ENCODE measurements at places on chromosomes 2 and 18.
A peak's percentile ranks its signal among the peaks of the same experiment; 100 is the strongest.

- no peak for DNase-seq
Measured at GRCh38 chr2:12923907-12924610, 207.3 kb downstream of the TRIB2 start.

- DNase-seq, result peak; percentile 2
Measured at GRCh38 chr18:48222118-48222517, 187.1 kb downstream of the ZBTB7C start.

DNA sequence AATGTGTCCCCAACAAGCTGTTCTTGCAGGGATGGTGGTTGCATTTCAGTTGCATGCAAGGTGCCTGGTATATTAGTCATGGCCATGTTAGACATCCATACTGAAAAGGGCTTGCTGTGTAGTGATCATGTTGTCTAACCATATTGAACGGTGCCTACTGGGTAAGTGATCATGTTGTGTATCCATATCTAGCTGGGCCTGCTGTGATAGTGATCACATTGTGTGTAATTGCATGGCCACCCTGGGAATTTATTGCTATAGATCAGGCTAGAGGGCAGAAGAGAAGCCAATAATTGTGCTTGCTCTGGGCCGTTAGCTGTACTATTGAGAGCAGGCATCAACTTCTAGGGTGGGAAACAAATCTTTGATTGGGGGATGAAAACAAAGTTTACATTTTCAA, 9.8 kb upstream of the EPC2 start:
- DNase-seq, result no peak

- no peak for DNase-seq
Measured at GRCh38 chr2:67858886-67859285, 203.9 kb downstream of the C1D start.

DNA sequence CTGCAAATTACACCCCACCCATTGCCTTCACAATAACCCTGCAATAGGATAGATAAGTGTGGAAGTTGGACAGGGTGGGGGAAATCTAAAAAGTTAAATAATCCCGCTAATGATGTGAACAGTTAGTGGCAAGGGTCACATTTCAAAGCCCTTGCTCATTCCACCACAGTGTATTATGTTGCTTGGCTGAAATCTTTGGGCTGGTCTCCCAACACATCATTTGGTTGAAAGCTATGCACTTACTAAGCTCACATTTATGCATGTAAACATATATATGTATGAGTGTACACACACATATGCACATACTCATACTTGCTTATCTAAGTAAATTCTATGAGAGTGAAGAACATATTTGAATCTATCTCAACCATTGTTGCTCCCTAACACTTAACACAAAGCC, 197.8 kb downstream of the RDH14 start:
- DNase-seq, result no peak

DNA sequence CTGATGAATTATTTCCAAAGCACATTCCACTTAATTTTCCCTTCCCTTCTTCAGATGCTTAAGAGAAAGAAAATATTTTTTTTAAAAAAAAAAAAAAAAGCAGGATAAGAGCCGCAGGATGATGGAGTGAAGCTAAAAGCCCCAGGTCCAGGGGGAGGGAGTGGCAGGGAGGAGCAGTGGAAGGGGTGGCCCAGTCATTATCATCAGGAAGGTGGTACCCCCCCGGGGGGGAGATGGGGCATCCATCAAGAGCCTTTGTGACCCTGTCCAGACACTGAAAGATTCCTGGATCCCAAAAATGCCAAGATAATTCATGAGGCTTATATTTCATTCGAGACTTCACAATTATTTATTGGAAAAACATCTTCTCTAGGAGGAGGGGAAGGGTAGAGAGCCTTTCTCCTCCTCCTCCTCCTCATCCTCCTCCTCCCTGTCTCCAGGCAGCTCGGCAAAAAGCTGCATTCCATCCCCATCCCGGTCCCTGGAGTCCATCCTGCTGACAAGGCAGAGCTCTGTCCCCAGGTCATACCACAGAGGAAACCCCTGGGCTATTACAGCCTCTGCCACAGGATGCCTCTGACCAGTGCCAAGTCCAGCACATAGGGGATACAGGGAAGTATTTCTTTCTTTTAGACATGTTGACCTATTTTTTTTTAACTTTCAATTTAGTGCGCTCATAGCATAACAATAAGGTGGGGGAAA, 125.3 kb downstream of the TWIST2 start:
- no peak for DNase-seq

DNA sequence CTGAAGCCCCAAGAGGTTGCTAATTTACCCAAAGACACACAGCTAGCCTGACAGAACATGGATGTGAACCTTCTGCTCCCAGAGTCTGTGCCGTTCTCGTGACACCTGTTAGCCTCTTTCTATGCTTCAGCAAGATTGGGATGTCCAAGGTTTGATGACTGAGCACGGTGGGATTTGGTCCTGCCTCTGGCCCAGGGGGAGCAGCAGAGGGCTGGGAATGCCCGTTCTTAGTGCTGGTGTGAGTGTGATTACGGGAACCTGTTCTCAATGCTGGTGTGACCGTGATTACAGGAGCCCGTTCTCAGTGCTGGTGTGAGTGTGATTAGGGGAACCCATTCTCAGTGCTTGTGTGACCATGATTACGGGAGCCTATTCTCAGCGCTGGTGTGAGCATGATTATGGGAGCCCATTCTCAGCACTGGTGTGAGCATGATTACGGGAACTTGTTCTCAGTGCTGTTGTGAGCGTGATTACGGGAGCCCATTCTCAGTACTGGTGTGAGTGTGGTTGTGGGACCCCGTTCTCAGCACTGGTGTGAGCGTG, 67.3 kb upstream of the SNTG2 start:
- DNase-seq, result no peak

DNA sequence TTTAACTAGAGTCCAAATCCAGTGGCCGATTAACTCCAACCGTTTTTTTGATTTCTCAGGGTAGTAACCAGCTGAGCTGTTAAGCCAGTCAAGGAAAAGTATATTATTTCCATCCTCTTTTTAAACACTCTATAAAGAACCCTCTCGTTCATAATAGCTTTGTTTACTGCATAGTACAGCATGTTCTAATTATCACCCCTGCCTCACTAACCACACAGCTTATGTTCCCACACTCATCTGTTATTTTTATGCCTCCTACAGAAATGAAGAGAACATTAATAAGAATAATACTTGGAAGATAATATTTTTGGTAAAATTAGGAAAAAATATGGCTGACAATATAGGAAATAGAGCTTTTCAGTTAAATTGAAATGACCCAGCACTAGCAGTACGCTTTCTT, 2132.8 kb upstream of the CELF4 start:
- no peak for DNase-seq

GRCh38 chr2:230418341-230419016, 2.5 kb downstream of the SP100 start:
- no peak for DNase-seq

DNA sequence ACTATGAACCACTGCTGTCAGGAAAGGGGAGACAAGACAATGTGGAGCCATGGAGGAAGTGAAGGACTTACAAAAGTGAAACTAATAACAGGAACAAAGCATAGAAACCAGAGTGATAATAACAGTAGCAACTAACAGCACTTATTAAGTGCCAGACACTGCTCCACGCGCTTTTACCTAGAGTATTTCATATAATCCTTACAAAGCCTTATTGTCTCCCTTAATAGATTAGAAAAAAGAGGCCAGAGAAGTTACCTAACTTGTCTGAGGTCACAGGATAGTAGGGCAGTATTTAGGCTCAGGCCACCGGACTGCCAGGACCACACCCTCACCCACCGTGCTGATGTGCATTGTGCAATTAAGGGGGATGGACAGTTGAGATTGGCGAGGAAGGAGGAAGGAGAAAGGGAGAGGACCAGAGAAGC, 98.6 kb upstream of the NFU1 start:
- no peak for DNase-seq

DNA sequence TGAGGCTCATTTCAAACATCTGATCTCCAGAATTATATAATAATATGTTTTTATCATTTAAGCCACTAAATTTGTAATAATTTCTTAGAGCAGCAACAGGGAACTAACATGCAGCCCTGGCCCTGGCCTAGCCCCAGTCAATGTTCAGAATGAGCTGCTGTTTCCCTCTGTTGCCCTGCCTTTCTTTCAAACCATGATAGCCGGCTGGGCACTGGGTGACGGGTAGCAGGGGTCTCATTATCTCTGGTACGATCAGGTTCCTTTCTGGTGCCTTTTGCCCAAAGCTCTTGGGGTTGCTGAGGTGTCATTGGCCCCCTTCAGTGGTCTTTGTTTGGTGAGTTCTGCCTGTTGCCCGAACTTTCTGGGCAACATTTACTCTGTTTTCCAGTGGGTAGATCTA, 63.1 kb downstream of the THNSL2 start:
- no peak for DNase-seq

DNA sequence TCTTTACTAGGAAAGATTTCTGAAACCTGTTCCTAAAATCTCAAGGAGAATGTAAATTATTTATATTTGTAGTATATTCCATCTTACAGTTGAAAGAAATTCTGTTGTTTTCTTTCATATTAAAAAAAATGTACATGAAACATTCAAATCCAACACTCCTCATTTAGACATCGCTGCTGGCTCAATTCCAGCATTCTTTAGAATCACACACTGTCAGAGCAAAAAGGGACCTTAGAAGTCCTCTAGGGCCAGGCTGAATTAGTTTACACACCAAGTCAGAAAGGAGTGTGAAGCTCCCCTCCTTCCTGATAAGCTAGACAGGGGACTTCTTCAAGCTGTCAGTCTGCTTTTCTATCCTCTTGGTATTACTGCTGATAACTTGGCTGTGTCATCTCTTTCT, 158.6 kb upstream of the LTBP1 start:
- DNase-seq, result no peak

DNA sequence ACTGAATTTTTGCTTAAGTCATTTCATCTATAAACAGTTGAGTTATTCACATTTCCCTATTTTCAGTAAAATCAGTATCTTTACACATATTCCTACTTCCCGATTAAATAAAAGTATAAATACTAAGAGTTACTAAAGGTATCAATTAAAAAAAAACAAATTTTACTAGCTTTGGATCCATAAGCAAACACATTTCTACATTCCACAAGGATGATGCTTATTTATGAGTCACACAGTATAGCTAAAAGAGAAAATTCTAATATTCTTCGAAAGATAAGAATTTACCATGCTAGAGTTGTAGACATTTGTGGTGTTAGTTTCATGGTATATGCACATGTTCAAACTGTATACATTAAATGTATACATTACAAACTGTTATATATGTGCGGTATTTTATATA, 23.7 kb downstream of the PGAP1 start:
- DNase-seq, result no peak

- no peak for DNase-seq
Measured at GRCh38 chr2:12424809-12425208, 291.9 kb upstream of the TRIB2 start.

GRCh38 chr18:34932792-34933466, 108.3 kb upstream of the MAPRE2 start:
- no peak for DNase-seq

DNA sequence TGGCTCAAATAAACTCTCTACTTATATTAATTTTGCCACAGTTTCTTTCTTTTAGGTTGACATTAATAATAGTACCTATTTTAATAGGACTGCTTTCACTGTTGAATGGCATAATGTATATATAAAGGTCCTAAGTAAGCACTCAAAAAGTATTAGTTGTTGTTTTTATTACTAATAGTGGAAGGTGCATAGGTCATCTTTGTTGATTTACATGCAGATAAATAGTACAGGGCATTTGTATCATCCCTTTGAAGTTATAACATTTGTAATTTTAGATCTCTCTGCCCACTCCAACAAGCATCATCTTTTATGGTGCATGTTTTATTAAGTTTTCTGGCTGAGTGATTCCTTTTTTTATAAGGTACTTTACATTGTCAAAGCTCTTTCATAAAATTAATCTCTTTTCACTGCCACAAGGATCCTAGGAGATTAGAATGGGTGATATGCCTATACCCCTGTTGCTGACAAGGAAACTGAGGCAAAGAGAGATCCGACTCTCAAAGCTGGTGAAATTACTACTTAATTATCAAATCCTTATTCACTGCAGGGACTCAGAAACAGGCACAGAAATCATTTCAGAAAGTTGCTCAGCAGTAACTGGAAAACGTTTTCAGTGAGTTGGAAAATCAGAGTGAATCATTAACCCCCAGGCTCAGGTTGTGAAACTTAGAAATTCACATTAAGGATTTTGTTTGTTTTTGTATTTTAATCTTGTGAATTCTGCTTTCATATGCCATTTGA, 299.6 kb downstream of the AGPS start:
- no peak for DNase-seq

DNA sequence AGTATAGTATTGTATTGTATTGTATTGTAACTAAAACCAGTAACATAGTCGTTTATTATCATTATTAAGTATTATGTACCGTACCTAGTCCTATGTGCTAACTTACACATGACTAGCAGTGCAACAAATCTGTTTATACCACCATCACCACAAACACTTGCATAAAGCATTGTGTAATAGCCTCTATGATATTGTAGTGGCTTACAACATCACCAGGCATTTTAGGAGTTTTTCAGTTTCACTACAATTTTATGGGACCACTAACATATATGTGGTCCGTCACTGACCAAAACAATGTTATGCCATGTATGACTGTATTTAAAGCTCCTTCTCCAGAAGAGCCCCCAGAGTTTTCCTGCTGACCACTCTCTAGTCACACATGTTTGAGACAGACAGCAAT, 306.2 kb downstream of the SETBP1 start:
- no peak for DNase-seq

- DNase-seq, result no peak
Measured at GRCh38 chr2:85642725-85643124, 25.3 kb downstream of the SFTPB start.

DNA sequence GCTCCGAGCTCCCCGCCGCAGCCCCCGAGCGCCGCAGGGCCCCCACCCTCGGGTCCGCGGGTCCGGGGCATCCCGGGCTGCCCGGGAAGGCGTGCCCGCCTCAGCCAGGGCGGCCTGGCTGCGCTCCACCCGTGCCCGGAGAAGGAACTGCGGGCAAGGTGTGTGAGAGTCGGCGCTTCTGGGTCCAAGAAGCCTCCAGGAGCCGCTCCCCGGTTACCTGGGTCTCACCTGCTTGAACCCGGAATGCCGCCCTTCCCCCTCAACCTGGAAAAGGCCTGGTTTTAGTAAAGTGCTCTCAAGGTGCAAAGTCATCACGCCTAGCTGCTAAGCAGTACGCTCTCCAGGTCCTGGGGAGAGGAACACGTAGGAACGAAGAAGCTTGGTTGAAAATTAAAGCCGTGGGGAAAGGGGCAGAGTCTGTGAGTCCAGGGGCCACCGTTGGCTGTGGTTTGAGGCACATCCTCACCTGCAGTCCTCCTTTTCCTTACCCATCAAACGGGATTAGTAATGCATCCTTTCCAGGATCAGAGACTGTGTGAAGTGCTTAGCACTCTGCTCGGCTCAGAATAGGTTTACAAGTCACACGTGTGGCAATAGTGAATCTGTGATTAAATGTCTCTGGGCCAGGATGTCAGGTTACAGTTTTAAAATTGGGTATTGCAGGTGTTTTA, 1.2 kb downstream of the ASAP2 start:
- no peak for DNase-seq

- no peak for DNase-seq
Measured at GRCh38 chr18:32712860-32713259, 60.0 kb downstream of the KLHL14 start.

DNA sequence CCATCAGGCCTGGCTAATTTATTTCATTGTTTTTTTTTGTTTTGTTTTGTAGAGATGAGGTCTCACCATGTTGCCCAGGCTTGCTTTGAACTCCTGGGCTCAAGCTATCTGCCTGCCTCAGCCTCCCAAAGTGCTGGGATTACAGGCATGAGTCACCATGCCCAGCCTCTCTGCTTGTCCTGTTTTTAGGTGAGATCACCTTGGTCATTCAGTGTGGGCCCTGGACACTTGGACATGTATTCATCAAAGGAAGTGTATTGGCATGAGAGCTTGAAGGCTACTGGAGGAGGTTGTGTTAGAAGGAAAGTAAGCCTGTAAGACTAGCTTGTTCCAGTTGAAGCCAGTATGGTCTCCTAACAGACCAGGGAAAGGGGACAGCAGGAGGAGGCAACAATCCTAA, 229.2 kb upstream of the RGPD4 start:
- DNase-seq, result no peak
